ENCODE measurements at places on chromosomes 4 and X.
A peak's percentile ranks its signal among the peaks of the same experiment; 100 is the strongest.

DNA sequence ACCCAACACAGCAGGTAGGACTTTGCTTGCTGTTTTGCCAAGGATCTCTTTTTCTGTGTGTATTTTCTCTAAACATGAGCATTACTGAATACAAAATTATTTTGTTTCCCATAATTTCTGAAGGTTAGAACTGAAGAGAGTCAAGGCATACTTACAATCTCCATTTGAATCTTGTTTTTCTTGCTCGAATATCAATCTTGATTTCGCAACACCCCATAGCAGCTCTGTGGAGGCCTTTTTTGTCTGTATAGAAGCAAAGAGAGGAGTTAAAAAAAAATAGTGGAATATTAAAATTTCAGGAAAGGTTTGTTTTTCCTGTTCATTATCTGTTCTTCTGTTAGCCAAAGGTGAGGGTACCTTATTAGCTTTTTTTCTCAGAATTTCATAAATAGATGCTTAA lies 92.9 kb downstream of the TNIP2 start:
- DNase-seq, result no peak

GRCh38 chr4:125179727-125180126 lies 135.0 kb upstream of the FAT4 start:
- no peak for DNase-seq

DNA sequence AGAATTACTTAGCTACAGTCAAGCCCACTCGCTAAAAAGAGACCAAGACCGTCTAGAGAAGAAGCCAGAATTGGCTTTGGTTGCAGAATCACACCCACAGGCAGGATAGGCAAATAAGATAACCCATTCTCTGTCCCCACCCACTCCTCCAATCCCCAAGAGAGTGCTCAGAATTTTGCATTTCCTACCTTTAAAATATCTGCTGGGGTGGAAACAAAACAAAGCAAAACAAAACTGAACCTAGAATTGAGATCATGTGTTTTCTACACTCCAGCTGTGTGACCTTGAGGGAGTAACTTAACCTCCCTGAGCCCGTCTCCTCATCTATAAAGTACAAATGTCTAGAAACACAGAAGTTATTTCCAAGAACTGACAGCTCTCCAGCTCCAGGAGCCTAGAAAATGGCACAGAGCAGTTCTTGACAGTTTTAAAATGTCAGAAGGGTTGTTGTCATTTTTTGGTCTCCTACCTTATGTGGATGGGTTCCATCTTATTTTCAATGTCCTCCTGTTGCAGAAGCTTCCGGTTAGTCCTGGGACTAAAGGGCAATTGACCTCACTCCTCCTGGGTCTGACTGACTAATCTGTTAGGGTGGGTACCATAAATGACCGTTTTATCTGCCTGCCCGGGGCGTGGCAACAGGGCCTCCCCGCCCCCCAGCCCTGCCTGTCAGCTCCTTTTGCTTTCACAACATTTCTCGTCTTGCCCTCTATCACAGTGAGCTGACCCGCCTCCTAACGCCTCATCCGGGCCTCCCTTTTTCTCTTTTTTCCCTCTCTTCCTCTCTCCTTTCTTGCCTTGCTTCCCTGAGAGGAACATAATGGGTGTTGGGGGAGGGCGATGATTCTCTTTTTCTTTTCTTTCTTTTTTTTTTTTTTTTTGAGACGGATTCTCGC lies 114.0 kb downstream of the RBM47 start:
- DNase-seq, result no peak

DNA sequence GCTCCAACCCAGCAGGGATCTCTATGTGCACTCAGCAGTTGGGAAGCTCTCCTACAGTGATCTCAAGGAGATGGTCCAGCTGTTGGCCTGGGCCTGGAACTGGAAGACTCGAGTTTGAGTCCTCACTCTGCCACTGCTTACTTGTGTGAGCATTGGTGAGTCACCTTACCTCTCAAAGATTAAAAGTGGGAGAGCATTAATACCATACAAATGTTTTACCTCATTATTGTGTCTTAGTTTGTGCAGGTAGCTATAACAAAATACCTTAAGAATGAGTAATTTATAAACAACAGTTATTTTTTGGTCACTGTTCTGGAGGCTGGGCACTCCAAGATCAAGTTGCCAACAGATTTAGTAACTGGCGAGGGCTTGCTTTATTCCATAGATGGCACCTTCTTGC lies 21.4 kb upstream of the ZNF827 start:
- no peak for DNase-seq

DNA sequence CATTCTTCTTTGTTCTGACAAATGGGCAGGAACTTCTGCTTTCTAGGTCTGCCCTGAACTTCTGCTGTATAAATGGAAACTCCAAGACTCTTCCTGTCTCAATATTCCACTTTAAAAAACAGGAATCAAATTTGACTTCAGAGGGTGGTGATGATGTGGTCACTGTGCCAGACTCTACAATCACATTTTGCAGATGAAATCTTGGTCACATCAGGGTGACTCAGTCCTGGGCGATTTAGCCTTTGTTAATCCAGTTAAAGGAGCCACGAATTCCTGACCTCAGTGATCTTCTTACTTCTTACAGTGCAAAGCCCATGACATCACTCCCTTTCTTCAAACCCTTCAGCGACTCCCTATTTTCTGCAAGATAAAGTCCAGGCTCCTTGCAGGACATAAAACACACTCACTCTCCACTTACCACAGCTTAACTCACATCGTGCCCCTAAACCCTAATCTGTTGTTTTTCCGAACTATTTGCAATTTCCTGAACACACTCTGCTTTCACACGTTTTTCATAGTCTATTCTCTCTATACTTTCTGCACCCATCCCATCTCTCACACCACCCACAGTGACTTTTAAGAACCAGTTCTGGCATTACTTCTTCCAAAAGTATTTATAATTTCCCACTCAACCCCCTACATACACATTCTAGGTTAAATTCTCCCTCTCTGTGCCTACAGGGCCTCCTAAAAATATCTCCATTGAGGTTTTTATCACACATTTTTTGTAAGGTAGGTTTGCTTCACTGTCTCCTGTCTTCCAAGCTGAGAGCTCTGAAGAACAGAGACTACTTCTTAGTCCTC lies 11.1 kb downstream of the GASK1B start:
- DNase-seq, result no peak

DNA sequence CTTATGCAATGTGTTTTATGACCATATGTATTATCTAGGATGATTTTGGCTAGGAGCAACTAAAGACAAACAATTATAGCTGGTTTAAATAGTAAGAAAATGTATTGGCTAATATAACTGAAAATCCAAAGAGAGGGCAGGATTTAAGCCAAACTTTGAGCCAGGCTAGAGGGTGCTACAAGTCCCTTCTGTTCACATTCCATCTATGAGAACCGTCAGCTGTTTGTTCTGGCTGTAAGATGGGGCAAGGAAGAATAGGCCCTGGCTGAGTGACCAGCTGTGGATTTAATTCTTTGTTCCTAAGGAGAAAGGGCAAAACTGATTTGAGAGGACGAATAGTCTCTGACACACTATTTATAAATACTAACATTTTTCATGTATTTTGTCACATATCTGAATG lies 79.2 kb upstream of the UGT8 start:
- DNase-seq, result no peak

- DNase-seq, result no peak
Measured at GRCh38 chr4:152158225-152158624, 377.7 kb downstream of the FBXW7 start.

DNA sequence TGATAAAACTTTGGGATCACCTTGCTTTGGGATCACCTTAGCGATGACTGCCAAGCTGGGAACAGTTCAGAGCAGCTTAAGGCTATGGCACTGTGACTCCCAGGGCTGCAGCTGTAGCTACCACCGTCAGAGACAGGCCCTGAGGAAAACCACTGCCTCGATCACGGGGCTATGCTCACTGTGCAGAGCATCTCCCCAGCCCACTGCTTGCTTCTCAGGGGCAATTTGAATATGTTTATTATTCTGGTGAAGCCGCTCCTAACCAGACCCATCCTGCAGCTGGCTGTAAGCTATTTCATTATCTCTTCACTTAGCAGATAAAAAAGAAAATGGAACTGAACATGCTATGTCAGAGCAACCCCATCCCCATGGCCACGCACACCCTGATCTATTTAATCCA lies 328.5 kb downstream of the EVC2 start:
- no peak for DNase-seq

DNA sequence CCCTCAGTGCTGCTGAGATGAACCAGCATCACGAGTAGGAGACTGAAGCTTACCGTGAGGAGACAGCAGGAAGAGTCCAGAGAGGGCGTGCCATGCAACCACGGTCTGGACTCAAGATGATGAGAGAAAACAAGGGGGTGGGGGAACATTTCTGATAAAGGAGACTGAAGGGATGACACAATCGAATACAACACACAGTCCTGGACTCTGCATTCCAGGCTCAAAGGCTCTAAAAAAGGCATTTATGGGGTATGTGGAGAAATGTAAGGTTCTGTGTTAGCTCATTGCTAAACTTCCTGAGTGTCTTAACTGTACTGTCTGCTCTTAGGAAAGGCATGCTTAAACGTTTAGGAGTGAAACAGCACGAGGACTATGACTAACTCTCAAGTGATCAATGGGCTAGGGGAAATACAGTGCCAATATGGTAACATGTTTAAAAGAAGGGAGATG lies 20.6 kb upstream of the IRAK1 start:
- DNase-seq, result no peak

DNA sequence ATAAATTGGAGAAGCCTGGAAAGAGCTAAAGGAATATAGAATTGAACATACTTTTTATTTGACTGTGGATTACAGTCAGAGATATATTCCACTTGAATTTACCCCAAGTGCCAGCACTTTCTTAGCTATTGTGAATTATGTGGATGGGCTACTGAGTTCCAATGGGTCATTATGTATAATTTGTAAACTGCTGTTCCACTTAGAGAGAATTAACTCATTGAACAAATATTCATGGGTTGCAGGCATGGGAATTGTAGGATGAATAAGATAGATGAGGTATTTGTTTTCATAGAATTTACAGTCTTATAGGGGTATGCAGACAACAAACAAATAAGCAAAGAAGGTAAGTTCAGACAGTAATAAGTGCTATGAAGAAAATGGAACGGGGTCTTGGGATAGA lies 195.7 kb downstream of the SHROOM3 start:
- no peak for DNase-seq

DNA sequence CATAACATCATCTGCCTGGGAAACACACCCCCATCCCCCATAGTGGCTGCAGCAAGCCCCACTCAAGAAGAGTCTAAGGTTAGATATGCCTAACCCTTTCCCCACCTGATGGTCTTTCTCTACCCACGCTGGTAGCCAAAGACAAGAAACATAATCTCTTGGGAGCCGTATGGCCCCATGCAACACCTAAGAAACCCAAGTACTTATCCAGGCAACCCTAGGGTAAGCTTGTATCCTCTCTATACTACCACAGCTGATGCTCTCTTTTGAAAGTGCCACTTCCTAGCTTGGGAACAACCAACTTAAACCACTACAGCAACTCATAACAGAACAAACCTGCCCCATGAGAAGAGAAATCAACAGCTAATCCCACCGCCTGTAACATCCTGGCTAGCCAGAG lies 161.1 kb downstream of the MSN start:
- no peak for DNase-seq

DNA sequence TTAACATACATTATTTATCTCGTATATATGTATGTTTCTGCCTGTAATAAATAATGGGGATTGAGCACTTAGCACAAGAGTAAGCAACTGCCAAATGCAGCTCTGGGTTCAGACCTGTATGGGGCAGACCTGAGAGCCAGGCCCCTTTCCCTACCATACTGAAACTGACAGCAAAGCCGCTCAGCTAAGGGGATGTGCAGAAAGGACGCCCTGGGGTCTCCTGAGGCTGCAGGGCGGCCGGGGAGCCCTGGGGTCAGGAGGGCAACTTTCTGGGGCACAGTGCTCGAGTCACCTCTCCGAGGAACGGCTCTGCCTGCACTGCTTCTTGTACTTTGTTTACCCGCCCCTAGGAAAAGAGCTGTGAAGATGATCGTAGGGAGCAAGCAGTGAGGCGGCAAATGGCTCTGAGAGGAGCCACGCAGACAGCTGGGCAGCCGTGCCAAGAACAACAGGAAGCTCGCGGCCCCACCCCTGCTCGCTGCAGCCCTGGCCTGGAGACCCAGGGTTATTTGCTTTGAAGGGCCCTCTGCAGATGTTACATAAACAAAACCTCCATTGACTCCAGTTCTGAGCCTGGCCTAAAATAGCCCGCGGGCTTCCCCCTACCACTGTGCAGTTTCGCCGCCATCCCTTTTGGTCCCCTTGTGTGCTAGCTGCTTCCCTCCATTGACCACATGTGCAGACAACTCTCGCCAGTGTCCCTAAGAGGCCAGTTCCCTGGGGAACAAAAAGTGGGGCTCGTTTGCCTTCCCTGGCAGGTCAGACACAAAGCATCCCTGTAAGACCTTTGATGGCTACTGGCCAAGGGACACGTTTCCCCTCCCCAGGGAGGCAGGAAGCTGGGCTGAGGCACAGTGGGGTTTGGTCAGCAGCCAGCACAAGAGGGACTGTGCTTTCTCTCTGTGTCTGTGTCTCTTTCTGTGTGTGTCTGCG lies 111.3 kb upstream of the LNX1 start:
- DNase-seq, result no peak

GRCh38 chr4:128524311-128524710 lies 236.7 kb upstream of the PGRMC2 start:
- peak; percentile 47 for DNase-seq

- DNase-seq, result peak; percentile 25
Measured at GRCh38 chr4:30716681-30717207, 3.4 kb upstream of the PCDH7 start.

- no peak for DNase-seq
Measured at GRCh38 chr4:87009095-87009648, 74.4 kb downstream of the AFF1 start.

- DNase-seq, result no peak
Measured at GRCh38 chr4:180330521-180330920, 1912.7 kb upstream of the TENM3 start.

DNA sequence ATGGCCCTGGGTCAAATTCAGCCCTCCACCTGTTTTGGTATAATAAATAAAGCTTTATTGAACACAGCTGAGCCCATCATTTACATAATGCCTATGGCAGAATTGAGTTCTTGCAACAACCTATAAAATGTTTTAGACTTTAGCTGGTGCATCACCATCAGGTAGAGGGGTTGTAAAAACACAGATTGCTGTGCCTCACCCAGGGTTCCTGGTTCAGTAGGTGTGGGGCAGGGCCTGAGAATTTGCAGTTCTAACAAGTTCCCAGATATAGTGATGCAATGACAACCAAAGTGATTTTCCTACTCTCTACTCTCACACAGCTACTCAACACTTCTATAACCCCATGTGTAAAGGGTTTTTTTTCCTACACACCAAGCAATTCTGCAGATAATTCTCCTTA lies 120.0 kb upstream of the EGFL6 start:
- DNase-seq, result no peak

GRCh38 chr4:149896432-149896831 lies 80.8 kb upstream of the IQCM start:
- peak; percentile 9 for DNase-seq

GRCh38 chrX:111447298-111447697 lies 35.3 kb upstream of the DCX start:
- DNase-seq, result no peak

DNA sequence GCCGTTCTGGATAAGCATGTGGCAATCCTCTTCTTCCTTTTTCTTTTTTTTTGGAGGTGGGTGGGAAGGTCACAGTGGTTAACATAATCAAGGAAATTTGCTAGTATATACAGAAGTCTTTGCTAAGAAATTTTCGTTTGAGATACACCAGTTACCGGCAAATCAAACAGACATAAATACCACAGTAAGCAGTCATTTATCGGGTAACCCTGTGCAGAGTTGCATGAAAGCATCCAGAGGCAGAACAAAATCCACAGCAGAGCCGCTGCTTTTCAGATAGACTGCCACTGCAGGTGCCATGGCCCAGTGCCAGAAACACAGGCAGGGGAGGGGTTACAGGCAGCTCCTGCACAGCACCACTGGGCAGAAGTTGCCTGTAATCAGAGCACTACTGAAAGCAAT lies 179.1 kb upstream of the MAB21L2 start:
- DNase-seq, result no peak

- DNase-seq, result no peak
Measured at GRCh38 chr4:73721909-73722308, 18.5 kb upstream of the CXCL8 start.

Data from SW 1271 (cell line).